ENCODE measurements at places on chromosomes 16 and 17.

DNA sequence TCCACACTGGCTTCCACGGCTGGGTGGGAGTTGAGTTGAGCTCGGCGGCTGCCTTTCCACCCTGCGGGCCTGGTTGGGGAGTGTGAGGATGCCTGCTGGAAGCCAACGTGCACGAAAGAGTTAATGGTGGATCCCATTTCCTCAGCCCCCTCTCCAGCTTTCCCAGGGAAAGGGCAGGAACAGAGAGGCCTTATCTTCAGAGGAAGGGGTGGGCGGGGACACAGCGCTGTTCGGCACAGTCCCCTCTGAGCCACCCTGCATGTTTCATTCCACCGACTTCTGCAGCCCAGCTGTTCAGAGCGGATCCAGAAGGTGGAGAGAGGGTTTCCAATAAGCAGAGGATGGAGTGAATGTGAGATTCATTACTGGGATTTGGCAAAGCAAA, 295.3 kb downstream of the SEC14L1 start:
- DNase-seq, result no peak

- peak; percentile 96 for DNase-seq
Measured at GRCh38 chr17:10729334-10730193, at the start of gene TMEM220. TSS of gene TMEM220 (minus strand) at chr17:10730023. CDS start at chr17:10729851, 172 bp downstream.

GRCh38 chr17:68101987-68102314, 66.4 kb downstream of the KPNA2 start:
- DNase-seq, result no peak

DNA sequence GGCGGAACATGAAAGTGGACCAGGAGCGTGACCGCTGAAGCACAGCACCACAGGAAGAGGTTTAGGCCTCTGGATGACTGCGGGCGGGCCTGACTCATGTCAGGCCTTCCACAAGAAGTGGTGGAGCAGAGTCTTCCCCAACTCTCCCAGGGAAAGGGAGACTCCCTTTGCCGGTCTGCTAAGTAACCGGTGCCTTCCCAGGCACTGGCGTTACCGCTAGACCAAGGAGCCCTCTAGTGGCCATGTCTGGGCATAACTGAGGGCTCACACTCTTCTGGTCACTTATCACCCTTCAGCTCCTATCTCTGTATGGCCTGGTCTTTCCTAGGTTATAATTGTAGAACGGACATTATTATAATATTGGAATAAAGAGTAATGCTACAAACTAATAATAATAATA, 1931.9 kb downstream of the TP53TG3F start:
- DNase-seq, result no peak

DNA sequence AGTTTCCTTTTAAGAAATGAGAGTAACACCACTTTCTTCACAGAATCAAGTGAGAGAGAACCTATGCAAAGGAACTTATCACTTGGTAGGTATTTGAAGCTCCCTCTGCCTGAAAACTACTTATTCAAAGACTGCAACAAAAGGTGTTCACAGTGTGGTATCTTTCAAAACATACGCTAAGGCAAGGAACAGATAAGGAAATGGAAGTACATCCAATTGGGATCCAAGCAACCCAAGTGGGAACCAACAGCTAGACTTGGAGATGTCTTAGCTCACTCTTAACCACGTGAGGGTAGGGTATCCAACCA, 431 bp upstream of the PPM1E start:
- no peak for DNase-seq

GRCh38 chr16:85245307-85246172, 133.3 kb upstream of the CIBAR2 start:
- peak; percentile 90 for DNase-seq

GRCh38 chr17:383771-384621, 31.4 kb upstream of the RPH3AL start:
- peak; percentile 80 for DNase-seq

- no peak for DNase-seq
Measured at GRCh38 chr16:2835638-2836493, 5.8 kb downstream of the ZG16B start.

DNA sequence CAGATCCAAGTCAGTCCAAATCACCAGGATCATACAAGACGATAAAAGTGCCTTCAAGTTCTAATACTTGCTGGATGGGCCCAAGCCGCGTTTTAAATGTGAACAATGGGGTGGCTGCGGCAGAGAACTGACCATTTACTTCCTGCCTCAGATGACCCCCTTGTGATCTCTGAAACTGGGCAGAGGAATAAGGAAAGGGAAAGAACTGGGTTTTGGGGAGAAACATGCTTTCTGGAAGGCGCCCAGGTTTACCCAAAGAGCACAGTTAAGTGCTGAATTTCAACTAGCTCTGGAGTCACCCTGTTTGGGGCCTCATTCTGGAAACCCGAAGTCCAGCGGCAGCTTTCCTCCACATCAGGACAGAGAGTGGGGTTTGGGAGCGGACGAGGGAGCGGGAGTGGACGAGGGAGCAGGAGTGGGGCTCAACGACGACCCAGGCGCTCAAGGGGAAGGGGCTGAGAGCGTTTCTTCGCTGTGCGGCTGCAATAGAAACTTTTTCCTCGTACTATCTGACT, 1.6 kb downstream of the FAM20A start:
- no peak for DNase-seq

DNA sequence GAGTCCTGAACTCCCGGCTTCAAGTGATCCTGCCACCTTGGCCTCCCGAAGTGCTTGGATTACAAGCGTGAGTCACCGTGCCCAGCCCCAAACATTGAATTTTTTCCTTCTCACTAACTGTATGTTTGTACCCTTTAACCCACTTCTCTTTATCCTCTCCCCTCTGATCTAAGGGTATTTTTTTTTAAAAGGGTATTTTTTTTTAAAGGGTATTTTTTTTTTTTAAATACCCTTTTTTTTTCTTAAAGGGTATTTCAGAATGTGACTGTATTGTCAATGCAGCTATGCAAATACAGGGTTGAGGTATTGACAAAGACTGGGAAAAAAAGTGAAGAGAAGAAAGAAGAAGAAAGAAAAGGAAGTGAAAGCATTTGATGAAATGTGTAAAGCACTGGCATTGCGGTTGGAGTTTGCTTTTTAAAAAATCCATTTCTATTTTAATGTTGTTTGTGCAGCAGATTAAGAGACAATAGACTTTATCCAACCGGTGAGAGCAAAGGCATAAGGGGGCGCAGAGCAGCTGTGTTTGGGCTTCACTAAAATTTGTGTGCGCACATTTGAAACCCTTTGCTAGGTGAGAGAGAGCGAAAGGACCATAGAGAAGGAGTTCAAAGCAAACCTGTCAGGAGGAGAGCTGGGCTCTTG, 42.4 kb downstream of the SYT17 start:
- DNase-seq, result no peak

DNA sequence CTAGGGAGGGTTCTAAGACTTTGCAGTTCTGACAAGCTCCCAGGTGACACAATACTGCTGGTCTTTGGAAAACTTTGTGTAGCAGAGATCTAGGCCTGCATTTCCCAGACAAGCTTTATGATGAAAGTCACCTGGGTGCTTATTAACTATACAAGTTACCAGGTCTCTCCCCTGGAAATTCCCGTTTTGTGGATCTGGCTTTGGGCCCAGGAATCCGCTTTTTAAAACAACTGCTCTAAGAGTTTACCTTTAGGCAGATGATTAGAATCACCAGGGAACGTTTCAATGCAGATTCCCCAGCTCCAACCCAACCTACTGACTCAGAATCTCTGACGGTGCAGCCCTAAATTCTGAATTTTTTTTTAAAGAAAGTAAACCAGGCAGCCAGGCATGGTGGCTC, 36.3 kb downstream of the MYH3 start:
- no peak for DNase-seq

GRCh38 chr16:3959148-3959547, 78.6 kb upstream of the CREBBP start:
- no peak for DNase-seq

Data from retina (tissue), 1 donor.